Stimulated activated naive CD4-positive, alpha-beta T cell treated with Interleukin-2 at 50 U/mL for 16 hours (primary cell): ENCODE measurements at places on chromosomes 1 and 21.
A peak's percentile ranks its signal among the peaks of the same experiment; 100 is the strongest.

GRCh38 chr1:19877821-19878636 is 4.2 kb upstream of the OTUD3 start:
- no peak for DNase-seq

DNA sequence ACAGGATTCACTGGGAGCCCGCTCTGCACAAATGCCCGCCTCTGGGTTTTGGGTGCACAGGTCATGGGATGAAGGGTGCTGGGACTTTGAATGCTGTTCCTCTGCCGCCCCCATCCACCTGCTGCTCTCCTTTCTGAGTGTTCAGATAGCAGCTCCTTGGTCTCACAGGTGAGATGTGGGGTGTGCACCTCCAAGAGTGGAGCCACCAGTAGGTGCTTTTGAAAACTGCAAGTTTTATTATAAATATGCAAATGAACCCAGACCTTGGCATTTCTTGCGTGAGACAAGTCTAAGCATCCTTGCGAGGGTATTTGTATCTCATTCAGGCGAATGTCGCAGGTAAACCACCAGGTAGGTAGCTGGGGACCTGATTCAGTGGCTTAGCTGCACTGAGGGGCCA is 30.2 kb downstream of the OBSCN start:
- DNase-seq: no peak

- no peak for DNase-seq
Measured at GRCh38 chr1:87666681-87667080, 338.0 kb downstream of the LMO4 start.

- no peak for DNase-seq
Measured at GRCh38 chr1:220748089-220748934, at the start of gene MTARC2. Gene MTARC2 (plus strand): TSS chr1:220748322. CDS start chr1:220748532, 210 bp downstream.

DNA sequence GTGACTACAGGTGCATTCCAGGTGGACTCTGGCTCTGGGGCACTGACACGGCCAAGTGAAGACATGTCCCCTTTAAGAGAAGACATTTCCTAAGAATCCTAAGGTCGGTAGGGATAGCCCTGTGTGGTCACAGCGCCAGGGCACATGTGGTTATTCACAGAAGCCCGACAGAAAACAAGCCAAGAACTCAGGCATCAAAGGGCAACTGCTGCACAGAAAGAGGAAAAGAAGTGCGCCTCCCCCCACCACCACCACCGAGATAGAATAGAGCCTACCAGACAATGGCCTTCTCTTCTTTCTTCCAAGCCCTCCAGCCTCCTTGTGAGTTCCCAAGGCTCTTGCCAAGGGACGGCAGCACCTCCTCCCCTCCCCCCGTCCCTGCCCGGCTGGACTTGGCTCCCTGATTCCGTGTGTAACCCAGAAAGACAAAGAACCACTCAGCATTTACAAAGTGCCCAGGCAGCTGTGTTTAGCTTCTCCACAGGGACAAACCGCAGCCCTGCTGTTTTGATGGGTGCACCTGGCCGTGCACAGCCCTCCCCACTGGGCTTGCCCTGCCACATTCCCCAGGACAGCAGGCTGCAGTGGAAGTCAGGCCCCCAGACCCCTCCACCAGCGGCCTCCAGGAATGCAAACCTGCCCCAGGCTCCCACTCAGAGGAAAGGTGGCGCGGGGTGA is 30.2 kb downstream of the TMPRSS2 start:
- DNase-seq: no peak

DNA sequence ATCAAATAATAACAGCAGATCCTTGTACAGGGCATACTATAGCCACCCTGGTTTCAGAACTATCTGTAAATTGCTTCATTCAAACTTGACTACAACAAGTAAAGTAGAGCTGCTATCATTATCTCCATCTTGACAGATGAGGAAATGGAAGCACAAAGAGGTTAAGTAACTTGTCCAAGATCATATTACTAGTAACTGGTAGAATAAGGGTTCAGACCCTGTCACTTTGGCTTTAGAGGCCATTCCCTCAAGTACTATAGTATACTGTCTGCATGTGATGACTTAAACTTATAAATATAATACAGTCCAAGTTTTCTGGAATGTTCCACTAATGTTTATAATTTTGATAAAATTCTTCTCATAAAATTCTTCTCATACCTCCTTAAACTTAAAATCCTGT is 24.8 kb downstream of the PGM1 start:
- DNase-seq: no peak

GRCh38 chr1:151495316-151495715 is 15.9 kb upstream of the CGN start:
- no peak for DNase-seq

DNA sequence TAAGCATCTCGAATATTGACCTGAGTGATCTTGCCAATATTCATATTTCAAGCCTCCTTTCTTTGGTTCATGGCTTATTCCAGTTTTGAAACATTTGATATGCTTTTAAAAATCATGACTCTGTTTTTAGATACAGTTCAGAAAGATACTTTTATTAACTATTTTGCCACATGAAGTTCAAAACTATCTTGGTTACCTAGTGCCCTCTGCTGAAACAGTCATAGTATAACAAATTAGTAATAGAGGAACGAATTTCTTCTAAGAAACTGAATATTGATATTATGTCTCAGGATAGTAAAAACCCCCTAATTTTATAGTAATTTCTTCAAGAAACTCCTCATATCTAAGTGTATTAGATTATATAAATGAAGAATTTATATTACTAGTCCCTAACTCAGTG is 52.6 kb upstream of the RC3H1 start:
- no peak for DNase-seq

DNA sequence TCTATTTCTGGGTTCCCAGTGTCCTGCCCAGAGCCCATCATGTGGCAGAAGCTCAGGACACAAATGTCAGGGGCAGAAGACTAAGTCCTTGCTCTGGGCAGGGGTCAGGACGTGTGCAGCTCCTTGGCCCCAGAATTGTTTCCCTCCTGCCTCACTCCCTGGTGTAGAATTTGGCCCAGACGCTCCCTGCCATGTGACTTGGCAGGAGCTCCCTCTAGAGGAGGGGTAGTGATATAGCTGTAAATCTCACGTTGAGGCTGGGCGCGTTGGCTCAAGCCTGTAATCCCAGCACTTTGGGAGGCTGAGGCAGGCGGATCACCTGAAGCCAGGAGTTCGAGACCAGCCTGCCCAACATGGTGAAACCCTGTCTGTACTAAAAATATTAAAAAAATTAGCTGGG is 91.2 kb downstream of the UBIAD1 start:
- DNase-seq: no peak

DNA sequence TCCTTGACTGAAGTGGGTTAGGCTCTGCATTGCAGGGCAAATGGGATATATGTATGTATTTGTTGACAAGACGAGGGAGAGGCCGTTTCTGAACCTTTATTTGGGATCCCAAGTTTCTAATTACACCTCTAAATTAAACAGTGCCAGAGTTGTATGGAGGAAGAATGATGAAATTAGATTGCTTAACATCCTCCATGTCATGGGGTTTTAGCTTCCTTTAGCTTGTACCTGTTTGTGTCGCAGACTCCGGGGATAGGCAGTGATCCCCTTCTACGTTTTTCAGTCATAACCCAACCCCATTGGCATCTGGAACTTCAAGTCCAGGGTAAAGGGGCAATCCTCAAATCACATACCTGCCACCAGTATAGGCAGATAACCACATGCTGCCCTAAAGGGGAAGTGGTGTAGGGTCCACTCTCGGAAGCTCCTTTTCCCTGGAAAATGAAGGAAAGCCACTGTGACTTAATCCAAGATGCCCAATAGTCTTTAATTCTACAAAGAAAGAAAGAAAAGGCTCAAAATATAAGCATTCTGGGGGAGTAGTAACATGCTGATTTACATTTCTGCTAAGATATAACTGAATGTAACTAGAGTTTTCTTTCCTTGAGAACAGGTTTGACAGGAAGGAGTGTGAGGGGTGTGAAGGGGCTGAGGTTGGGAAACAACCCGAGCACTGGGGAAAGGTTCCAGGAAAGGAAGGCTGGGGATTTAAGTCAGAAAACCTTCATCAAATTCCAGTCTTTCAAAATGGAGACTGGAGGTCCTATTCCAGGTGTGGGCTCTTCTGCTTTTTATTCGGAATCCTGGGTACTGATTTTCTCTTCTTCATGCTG is 77.6 kb downstream of the RGL1 start:
- DNase-seq: no peak

DNA sequence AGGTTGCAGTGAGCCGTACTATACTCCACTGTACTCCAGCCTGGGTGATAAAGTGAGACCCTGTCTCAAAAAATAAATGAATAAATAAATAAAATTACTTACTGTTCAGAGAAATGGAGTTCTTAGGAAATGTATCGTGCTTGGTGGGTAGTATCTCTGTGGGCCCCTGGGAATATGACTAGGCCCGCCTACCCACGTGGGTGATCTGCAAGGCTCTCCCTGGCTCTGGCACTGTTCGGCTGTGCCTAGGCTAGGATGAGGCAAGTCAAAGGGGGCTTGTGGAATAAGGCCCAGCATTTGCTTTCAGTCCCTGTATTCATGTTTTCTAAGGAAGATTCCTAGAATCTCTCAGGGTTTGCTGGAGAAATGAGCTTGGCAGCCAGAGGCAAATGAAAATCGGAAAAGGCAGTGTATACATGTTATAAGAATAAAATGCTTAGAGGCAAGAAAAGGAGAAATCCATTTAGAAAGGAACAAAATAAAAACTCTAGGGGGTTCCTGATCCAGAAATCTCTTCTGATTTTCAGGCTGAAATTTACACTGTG is 4.5 kb upstream of the CSRP1 start:
- DNase-seq: no peak

DNA sequence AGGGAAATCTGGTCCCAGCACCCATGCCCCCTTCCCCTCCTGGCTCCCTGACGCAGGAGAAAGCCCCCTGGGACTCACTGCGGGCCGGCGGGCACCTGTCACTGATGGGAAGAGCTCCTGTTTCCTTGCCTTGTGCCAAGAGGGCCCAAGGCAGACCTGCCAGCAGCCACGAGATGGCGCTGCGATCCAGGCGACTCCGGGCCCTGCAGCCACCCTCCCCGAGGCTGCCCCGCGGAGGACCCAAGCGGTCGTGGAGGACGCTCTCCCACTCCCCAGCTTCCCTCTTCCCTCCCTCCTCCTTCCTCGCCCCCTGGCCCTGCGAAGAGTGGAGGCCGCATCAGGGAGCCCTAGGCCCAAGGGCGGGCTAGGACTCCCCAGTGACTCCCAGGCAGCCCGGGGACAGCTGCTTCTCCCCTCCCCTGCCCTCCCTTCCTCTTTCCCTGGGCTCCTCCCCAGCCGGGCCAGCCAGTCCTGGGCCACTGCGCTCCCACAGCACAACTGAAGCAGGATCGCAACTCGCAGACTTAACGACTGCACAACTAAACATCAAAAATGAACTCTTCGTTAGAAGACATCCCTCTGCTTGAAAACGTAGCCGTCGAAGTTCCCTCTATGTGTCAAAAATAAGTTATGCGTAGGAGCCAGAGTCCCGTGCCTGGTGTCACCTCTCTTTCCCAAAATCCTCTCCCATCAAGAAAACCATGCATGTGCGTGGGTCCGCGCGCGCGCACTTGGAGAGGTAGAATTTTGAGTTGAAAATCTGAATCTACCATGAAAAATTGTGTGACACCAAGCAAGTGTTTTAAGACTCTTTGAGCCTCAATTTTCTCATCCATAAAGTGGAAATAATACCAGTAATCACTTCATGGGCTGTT is 34.2 kb downstream of the BATF3 start:
- peak; percentile 72 for DNase-seq

DNA sequence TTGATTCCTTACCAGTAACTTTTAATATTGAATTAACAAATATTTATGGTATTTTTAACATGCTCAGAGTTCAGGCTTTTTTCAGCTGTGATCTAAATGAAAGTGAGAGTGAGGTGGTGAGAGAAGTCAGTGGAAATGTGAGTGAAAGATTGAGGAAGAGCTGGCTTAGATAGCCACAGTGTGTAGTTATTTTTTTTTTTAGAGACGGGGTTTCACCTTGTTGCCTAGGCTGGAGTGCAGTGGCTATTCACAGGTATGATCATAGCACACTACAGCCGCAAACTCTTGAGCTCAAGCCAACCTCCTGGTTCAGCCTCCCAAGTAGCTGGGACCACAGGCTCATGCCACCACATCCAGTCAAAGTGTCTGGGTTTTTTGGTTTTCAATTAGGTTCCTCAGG is 10.9 kb downstream of the RNF11 start:
- DNase-seq: no peak

- peak; percentile 31 for DNase-seq
Measured at GRCh38 chr1:151047591-151047924, at the start of gene C1orf56. Gene C1orf56 (plus strand): TSS chr1:151047751. CDS start chr1:151047848, 97 bp downstream.

- DNase-seq: no peak
Measured at GRCh38 chr1:84613026-84613425, 38.8 kb upstream of the CTBS start.

DNA sequence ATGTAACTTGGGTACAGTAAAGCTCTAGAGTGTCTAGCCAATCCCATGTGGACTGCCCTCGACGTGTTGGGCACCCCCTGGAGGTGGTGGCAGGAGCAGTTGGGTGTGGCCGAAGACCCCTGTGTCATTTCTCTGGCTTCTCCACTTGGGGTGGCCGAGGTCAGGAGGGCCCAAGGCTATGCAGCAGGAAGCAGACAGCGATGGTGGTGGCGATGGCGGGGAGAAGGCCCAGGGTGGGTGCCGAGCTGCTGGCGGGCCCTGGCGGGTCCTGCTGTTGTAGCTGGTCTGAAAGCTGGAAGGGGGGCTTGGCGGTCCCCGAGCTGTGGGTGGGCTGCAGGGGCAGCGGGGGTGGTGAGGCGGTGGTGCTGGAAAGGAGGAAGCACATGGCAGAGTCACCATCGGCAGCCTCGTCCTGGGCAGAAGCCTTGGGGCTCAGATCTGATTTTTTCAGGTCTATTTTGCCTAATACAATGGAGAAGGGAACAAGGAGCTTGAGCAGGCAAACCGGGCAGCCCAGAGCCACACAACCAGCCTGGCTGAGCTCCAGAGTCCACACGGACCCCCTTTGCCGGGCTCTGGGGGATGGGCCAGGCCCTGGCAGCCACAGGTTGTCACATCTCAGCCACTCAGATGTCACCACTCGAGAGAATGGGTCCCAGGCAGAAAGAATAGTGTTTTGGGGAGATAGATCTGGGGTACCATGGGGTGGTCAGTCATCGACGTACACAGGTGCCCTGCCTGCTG is 231.3 kb downstream of the TRABD2B start:
- DNase-seq: no peak

GRCh38 chr21:45834821-45835293 is 146.7 kb upstream of the COL6A1 start:
- DNase-seq: no peak

- DNase-seq: no peak
Measured at GRCh38 chr1:17567582-17567981, 28.1 kb downstream of the ARHGEF10L start.

DNA sequence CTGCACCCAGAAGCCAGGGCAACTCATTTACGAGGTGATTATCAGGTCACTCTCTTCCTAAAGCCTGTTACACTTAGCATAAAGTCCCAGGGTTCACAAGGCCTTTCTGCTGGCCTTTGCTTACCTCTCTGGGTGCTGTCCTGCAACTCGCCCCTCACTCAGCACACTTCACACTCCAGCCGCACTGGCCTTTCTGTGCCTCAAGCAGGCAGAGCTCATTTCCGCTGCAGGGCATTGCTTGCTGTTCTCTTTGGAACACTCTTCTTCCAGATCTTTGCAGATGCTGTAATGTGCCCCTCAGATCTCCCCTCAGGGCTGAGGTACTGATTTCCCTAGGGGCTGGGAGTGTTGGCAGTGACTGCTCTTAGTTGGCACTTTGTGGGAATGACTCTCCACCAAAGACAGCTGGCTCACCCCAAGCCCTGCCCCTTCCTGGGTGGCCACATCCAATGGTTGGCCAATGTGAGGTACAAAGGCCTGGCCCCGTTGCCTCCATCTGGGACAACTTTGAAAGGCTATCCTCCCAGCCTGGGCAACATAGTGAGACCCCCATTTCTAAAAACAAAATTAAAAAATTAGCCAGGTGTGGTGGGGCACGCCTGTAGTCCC is 50.8 kb upstream of the SSBP3 start:
- DNase-seq: no peak
